ENCODE measurements at places on chromosomes 4 and X. TPM values are rescaled to one million over a fixed set of nuclear protein-coding genes. Genes with fewer than 3 reads are reported as not detected.

- no peaks in the 10 kb centered on the region for H3K36me3 ChIP-seq
- peaks cover 7% of the 10 kb centered on the region for H3K27me3 ChIP-seq
- no peak overlapping the region for H3K4me3 ChIP-seq
- H3K27ac ChIP-seq: no peak overlapping the region
Measured at GRCh38 chr4:75327804-75328512, 186.2 kb downstream of the RCHY1 start.

DNA sequence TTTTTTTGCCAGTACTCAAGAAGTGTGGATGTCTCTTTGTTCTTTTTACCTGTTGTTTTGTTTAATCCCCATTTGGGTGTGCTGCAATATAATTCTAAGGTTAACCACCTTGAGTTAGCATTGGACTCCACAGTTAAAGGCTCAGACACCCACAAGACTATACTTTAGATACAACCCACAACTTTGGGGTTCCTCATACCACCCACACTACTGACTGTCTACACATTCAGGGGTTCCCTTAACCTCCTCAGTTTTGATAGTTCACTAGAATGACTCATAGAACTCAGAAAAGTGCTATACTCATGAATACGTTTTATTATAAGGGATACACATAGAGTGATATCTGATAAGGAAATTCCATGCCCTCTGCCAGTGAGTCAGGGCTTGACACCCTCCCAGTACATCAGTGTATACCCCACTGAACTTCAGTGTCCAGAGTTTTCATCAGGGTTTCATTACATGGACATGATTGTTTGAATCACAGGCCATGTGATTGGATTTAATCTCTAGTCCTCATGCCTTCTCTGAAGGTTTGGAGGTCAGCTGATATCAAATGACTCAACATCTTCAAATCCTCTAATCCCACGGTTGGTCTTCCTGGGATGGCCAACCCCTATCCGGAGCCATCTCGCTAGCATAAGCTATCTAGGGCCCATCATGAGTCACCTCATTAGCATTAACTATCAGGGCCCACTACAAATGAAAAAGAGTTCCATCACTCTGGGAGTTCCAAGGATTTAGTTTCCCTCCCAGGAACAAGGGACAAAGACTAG lies 357.7 kb upstream of the EMCN start:
- H3K27me3 ChIP-seq: peaks cover 12% of the 10 kb centered on the region
- H3K4me3 ChIP-seq: no peak overlapping the region
- H3K36me3 ChIP-seq: no peaks in the 10 kb centered on the region
- H3K27ac ChIP-seq: no peak overlapping the region
- DNase-seq: no peak

- DNase-seq: no peak
- H3K27me3 ChIP-seq: no peaks in the 10 kb centered on the region
- H3K4me1 ChIP-seq: no peaks in the 10 kb centered on the region
- H3K36me3 ChIP-seq: no peaks in the 10 kb centered on the region
- H3K27ac ChIP-seq: no peak overlapping the region
Measured at GRCh38 chrX:31608638-31609037, 536.8 kb upstream of the FTHL17 start.

DNA sequence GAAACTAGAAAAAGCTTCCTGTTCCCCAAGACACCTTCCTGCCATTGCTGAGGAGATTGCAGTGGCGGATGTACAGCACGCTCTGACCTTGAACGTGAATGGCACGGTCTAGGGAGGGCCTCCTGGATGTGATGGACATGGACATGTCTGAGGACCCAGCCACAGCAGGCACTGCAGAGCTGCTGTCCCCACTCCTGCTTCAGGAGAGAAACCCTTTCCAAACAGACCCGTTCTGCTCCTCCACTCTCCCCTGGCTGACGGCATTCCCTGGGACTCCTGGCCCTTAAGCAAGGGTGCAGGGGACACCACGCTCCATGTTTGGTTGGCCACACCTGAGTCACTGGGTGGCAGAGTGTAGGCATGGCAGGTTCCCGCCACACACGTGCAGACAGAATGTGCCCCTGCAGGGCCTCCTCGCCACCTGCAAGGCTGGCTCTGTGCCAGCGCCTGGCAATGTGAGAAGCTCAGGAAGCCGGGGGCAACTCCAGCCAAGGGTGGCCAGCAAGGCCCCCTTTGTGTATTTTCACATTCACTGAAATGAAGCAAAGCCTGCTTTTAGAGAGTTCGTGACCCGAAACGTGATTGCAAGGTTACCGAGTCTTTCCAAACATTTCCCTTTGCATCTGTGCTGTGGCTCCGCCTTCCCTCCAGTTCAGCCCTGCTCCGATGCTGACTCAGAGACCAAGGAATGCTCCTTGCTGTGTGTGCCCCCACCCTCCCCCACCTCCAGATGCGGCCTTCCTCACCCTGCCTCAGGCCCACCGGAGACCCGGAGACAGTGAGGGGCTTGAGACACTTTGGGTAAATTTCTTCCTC lies 46.1 kb downstream of the HTRA3 start:
- H3K27ac ChIP-seq: no peak overlapping the region
- no peak for DNase-seq
- H3K36me3 ChIP-seq: no peaks in the 10 kb centered on the region
- H3K27me3 ChIP-seq: peaks cover 3% of the 10 kb centered on the region
- H3K4me1 ChIP-seq: no peaks in the 10 kb centered on the region

CCDC158 gene
- not detected for total RNA-seq

GRCh38 chrX:47311932-47312774 lies 58.2 kb upstream of the ZNF157 start:
- peak; percentile 69 for DNase-seq
- no peaks in the 10 kb centered on the region for H3K27me3 ChIP-seq
- peaks cover 3% of the 10 kb centered on the region for H3K4me1 ChIP-seq
- H3K27ac ChIP-seq: no peak overlapping the region
- no peak overlapping the region for H3K4me3 ChIP-seq

DNA sequence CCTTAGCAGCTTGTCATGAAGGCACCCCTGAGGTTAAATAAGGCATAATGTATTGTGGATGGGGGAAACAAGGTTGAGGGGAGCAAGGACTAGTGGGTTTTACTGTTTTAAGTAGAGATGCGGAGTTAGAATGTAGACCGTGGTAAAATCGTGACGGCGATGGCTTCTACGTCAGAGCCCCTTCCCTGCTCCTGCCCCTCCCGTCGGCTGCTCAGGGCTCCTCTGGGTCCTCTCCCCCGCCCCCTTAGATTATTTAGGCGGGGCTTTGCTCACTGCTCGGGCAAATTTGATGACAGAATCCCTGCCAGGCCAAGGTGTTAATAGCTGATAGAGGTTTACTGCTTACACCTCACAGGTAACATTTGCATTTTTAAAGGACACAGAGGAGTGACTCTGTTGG lies 2.3 kb downstream of the FRMPD3 start:
- DNase-seq: no peak
- peaks cover 32% of the 10 kb centered on the region for H3K27me3 ChIP-seq
- H3K36me3 ChIP-seq: no peaks in the 10 kb centered on the region
- no peak overlapping the region for H3K4me3 ChIP-seq
- no peak overlapping the region for H3K27ac ChIP-seq
- peaks cover 18% of the 10 kb centered on the region for H3K4me1 ChIP-seq

GRCh38 chr4:95268819-95269565 lies 279.8 kb downstream of the UNC5C start:
- no peak overlapping the region for H3K27ac ChIP-seq
- no peak overlapping the region for H3K4me3 ChIP-seq
- no peaks in the 10 kb centered on the region for H3K36me3 ChIP-seq
- no peaks in the 10 kb centered on the region for H3K4me1 ChIP-seq

DNA sequence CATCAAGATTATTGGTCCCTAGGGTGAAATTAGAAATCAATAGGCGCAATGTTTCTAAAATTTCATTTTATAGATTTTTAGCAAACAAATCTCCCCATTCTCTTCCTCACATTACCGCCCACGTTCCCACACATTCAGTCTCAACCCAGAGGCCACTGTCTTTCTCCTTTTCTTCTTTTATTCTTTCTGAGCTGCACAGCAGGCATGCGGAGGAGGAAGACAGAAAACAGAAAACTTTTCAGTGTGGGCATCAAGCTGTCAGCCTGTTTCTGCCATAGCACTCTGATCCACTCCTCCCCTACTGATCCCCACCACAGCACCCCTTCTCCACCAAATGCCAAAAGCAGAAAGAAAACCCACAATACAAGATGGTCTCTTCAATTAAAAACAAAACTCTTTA lies 94.8 kb upstream of the ADAMTS3 start:
- no peak overlapping the region for H3K4me3 ChIP-seq
- H3K36me3 ChIP-seq: no peaks in the 10 kb centered on the region
- no peaks in the 10 kb centered on the region for H3K4me1 ChIP-seq

MAGEE1 gene
- total RNA-seq: 3.1 TPM

NLGN4X gene
- not detected for total RNA-seq

RPL10 gene
- total RNA-seq: 3,466 TPM

GRCh38 chrX:44088510-44089144 lies 115.4 kb upstream of the NDP start:
- H3K4me1 ChIP-seq: no peaks in the 10 kb centered on the region
- no peaks in the 10 kb centered on the region for H3K27me3 ChIP-seq
- DNase-seq: no peak
- no peaks in the 10 kb centered on the region for H3K36me3 ChIP-seq
- H3K27ac ChIP-seq: no peak overlapping the region

DNA sequence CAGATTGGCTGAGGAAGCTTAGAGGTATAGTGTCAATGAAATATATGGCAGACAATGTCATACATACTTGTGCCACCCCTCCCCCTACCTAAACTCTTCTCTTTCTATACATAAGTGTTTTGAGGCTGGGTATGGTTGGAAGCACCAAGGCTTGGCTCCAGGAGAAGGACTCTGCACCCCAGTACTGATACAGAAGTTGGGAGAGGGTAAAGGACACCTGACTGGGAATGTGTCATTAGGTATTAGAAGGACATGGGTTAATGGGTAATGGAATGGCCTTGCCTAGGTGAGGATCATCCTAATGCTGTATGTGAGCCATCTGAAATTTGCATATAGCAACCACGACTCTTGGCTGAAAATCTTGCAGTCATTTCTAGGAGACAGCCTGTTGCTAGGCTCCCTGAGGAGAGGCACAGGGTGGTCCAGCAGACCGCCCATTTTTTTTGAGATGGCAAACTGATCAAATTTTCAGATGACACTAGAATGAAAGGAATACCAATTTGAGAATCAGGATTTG lies 26.8 kb upstream of the AP1S2 start:
- no peak overlapping the region for H3K27ac ChIP-seq
- peaks cover 2% of the 10 kb centered on the region for H3K36me3 ChIP-seq
- no peak overlapping the region for H3K4me3 ChIP-seq

- H3K4me1 ChIP-seq: peaks cover 4% of the 10 kb centered on the region
- H3K36me3 ChIP-seq: peaks cover 21% of the 10 kb centered on the region
- no peak overlapping the region for H3K4me3 ChIP-seq
- no peak overlapping the region for H3K27ac ChIP-seq
- no peaks in the 10 kb centered on the region for H3K27me3 ChIP-seq
Measured at GRCh38 chr4:69727926-69728325, 32.5 kb downstream of the SULT1B1 start.

DNA sequence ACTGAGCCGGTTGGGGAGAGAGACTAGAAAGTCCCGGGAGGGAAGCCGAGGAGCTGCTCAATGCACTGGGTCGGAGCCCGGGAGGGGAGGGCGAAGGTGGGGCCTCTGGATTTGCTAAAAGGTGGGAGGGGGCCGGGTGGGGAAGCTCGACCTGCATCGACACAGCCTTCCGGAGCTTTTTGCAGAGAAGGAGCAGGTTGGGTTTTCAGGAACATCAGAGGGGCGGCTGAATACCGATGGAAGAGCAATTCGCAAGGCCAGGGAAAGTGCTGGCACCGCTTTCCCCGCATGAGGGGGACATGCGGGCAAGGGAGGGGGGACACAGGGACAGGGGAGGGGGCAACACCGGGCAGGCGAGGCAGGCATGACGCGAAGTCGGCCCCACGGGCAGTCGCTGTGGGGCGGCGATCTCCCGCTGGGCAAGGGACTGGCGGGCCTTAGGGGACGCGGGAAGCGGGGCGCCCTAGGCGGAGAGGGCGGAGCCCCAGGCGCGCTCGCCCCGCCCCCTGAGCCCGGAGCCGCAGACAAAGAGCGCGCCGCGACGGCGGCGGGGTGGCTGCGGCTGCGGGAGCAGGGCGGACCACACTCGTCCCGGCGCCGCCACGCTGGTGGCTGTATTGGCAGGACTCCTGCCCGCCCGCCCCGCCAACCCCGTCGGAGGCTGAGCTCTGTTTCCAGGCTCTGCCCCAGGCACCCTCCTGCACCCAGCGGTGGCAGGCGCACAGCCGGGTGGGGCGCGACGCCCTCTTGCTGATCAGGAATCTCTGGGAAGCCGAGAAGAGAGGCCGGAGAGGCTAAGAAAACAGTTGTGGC lies 11.6 kb downstream of the PDZD4 start:
- peaks cover 48% of the 10 kb centered on the region for H3K4me1 ChIP-seq
- H3K4me3 ChIP-seq: peak overlapping the region; percentile 60
- DNase-seq: peak; percentile 42
- H3K27me3 ChIP-seq: no peaks in the 10 kb centered on the region
- no peak overlapping the region for H3K27ac ChIP-seq
